ENCODE measurements at places on chromosomes 6 and 20.

- DNase-seq = peak; percentile 33
These were observed 897 bp downstream of the CD2AP start for GRCh38 chr6:47478233-47479139.

DNA sequence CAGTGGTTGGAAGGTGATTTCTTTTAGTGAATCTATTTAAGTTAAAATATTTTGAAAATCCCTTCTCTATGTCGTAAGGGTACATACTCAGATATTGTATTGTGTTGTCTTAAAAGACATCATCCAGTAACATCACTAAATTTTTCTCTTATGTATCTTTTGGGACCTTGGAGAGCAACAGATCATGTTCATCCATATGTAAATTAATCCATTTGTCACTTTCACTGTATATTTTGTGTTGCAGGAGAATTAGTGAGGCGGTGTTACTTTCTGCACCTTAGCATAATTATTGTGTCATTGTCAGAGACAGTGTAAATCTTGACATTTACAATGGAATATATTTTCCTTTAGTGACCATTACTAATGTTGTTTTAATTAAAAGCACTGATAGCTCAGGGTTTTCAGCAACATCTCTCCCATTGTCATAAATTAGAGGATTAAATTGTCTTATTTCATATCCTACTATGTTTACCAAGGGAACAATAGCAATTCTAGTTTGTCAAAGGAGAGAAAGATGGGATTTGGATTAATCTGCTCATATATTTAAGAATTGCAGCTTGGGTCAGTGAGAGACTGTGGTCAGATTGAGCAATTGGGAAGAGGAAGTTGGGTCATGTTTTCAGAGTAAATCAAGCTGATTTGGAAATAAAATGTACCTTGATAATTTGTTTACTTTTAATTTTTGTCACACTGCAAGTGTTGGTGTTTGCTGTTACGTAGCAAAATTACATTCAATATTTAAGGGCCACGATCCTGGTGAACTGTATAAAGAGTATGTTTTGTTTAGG lies 22.7 kb downstream of the DOK5 start:
- no peak for DNase-seq

- DNase-seq = peak; percentile 87
These were observed 21.9 kb downstream of the SGK1 start for GRCh38 chr6:134295953-134296553.

- DNase-seq = no peak
These were observed 239.2 kb upstream of the QKI start for GRCh38 chr6:163175301-163175700.

DNA sequence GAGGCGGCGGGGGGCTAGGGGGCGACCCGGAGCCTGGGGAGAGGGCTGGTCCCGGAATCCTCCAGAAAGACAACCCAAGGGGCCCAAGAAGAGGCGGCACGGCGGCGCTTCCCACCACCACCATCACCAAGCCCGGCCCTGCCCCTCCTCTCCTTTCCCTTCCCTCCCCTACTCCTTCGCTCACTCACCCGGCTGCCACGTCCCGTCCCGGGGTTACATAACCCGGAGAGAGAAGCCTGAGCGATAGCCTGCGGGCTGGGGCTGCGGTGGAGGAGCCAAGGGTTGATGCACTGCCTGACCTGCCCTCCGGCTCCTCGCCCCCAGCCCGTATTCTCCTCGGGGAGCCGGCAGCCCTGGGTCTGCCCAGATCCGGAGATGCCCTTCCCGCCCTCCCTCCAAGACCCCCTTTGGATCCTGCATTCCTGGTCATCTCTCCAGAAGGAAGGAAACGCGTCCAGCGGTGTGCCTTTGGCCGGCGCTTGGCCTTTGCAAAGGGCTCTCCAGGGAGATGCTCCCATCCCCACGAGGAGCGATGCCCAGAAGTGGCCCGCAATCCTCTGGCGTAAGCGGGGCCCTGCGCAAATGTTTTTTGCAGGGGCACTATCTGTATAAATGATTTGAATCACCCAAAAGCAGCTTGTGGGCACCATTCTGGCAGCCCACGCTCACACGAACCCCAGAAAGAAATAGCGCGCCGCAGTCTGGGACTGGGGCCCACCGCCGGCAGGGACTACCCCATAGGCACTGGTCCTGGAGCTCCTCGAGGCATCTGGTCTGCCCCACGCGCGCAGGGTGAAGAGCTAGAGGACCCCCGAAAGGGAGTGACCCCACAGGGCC lies 4.6 kb upstream of the CPXM1 start:
- DNase-seq = no peak
